ENCODE measurements at places on chromosomes 4 and X.

GRCh38 chr4:38791010-38791409 lies 8.2 kb upstream of the TLR10 start:
- DNase-seq, result no peak

GRCh38 chrX:39164212-39164611 lies 363.0 kb downstream of the MID1IP1 start:
- no peak for DNase-seq

DNA sequence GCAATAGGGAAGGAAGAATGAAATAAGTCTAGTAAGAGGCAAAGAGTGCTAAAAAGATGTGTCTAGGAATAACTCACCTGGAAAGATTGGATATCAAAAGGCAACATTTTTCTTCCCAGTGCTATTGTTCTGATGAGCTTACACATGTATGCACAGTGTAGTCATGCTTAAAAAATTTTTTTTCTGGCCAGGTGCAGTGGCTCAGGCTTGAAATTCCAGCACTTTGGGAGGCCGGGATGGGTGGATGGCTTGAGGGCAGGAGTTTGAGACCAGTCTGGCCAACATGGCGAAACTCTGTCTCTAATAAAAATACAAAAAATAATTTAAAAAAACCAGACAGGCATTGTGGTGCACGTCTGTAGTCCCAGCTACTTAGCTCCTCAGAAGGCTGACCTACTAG lies 795.8 kb upstream of the IGFBP7 start:
- DNase-seq, result no peak

DNA sequence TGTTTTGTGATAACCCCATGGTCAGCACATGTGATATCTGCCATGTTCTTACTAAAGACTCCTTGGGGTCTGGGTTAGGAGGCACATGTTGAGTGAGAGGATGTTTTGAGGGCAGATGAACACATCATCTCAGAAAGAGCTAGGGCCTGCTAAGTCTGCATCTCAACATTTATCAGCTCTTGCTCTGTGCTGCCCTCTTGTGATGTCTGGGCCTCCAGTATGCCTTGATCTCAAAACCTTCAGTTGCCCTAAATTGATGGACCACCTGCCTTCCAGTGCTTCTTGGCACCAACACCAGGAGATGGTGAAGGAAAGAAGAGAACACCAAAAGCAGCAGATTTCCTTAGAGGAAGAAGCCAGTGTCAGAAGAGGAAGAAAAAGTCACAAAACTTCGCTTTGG lies 22.5 kb downstream of the MID1 start:
- no peak for DNase-seq

- no peak for DNase-seq
Observed at GRCh38 chr4:16893141-16893651, 5.2 kb downstream of the LDB2 start.

DNA sequence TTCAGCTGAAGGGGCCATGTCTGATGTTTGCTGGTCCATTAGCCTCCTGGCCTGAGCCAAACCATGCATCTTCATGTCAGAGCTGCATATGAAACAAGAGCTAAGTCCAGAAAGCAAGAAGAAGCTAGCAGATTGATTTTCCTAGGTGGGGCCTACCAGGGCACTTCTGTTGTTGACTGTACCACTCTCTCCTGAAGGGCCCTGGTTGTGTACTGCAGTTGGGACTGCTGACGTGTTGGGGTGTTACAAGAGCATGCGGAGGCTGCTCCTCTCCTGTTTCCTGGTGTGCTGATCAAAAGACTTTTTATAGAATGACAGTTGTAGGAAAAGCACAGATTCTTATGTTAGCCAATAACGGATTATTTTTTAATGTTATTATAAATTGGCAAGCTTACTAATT lies 145.1 kb downstream of the TBL1X start:
- DNase-seq, result no peak

- DNase-seq, result no peak
Observed at GRCh38 chr4:36392916-36393315, 111.5 kb downstream of the DTHD1 start.

DNA sequence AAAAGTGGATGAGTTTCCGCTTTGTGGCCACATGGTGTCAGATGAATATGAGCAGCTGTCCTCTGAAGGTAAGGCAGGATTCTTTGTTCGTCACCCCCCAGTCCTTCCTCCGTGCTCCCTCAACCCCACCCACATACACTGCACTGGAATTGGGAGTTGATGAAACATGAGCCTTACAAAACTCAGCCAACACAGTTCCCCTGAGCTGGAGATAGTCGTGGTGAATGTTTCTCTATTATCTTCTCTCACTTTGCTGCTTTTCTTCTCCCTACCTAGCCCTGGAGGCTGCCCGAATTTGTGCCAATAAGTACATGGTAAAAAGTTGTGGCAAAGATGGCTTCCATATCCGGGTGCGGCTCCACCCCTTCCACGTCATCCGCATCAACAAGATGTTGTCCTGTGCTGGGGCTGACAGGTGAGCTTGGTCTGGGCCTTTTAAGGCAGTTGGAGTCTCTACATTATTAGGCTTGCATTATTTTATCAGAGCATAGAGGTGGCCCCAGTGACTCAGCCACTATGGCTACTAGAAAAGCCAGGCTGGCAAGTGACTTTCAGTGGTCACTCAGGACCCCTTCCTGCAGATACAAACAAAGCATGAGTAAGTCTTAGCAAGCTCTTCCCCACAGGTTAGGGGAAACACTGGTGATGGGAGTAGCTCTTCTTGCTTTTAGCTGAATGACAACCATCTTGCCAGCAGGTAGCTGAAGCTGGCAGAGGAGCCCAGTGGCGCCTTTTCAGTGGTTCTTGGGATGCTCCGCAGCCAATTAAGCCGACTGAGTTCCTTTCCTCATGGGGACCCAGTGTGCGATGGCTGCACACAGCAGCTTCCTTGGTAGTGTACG lies 1.6 kb downstream of the RPL10 start:
- no peak for DNase-seq

DNA sequence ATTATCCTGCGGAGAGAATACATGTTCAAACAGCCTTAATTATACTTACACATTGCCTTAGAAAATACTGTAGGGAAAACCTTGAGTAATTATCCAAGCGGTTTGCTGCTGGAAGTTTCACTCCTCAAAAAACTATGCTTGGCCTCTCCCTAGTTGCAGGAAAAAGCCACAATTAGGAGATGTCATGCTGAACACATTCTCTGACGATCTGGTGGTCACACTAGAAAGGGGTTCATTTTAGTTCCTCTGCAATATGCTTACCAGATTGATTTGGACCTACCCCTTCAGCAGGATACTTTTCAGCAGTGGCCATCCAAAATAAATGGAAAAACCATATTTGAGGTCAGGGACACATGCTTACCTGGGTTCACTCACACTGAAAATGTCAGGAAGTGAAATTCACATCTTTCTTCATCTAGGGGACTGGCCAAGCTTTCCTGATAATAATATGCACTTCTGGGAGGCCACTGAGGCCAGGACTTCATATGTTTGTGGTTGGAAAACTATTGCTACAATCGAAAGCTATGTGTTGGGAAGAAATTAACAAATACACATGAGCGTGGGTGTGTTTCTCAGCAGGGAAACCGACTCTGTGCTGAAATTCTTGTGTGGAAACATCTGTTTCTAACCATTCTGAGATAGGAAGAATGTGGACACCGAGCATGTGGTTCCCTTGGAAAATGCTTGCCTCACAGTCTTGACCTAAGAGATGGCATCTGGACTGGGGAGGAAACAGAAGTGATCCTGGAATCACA lies 68.8 kb downstream of the ATXN3L start:
- no peak for DNase-seq

DNA sequence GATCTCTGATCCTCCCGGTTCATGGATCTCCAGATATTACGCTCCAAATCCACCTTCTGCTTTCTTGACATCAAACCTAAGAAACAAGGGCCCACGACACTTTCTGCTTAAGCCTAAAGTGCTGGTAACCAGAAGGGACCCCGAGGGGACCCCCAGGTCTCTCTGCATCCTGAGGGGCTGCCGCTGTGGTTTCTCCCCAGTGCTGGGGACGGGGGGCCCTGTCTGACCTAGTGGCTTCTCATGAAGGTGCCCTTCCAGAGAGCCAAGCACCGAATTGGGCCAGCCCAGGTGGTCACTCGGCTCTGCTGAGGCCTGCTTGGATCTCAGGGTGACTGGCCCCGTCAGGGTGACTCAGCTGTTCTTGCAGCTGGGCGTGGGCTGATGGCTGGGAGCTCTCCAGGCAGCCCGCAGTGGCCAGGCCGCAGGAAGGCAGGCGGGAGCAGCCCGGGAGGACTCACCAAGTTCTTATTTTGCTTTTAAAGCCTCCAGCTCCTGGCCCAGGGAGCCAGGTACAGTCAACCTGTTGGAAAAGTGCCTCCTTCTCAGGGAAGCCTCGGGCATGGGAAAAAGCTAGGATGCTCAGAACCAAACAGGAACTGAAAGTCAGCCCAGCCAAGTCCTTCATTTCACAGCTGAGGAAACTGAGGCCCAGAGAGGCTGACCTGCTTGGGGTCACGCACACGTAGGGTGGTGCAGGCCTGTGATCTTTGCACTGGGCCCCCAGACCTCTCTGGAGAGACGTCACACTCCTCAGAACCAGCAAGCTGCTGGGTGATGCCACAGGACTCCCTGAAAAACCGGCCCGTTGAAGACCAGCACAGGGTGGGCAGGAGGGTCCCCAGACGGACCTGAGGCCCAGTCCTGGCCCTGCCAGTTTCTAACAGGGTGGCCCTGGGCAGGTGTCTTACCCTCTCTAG lies 16.7 kb downstream of the BLOC1S4 start:
- no peak for DNase-seq

- no peak for DNase-seq
Observed at GRCh38 chr4:55347610-55348228, 1.7 kb downstream of the SRD5A3 start.

DNA sequence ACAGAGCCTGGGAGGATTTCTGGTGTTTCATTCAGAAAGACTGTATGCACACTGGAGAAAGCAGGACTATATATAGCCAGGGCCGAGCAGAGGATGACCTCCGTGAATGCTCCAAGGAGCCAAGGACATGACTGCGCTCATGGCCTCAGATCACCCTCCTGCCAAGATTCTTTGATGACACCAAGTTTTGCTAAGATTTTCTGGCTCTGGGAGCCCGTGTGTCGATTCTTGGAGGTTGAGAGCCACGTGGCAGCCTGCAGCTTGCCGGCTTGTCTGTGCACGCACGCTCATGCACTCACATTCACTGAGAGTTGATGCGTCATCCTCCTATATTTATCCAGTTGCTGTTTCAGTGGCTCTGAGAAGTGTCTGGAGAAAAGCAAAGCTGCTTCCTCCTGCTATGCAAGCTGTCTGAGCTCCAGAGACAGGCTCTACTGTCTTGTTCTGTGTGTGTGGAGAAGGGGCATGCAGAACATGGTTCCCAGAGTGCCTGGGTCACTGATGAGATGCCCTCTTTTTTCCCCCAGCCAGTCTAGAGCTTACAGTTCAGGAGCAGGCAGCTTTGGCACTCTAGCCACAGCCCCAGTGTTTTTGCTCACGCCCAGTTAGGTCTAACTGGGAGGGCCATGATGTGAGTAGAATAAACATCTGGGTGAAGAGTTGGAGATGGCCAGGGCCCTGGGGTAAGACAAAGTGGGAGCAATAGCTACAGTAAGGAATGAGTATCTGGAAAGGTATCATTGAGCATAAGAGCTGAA lies 64.9 kb upstream of the SCOC start:
- DNase-seq, result no peak

- no peak for DNase-seq
Observed at GRCh38 chrX:149097786-149098185, 407.3 kb downstream of the IDS start.

- DNase-seq, result no peak
Observed at GRCh38 chrX:22758807-22759481, 240.8 kb upstream of the DDX53 start.

- no peak for DNase-seq
Observed at GRCh38 chr4:80266902-80267380, 477 bp downstream of the FGF5 start.

GRCh38 chr4:110484029-110484428 lies 8.1 kb downstream of the ENPEP start:
- no peak for DNase-seq

- DNase-seq, result no peak
Observed at GRCh38 chr4:87326460-87326859, 3.8 kb upstream of the HSD17B13 start.

DNA sequence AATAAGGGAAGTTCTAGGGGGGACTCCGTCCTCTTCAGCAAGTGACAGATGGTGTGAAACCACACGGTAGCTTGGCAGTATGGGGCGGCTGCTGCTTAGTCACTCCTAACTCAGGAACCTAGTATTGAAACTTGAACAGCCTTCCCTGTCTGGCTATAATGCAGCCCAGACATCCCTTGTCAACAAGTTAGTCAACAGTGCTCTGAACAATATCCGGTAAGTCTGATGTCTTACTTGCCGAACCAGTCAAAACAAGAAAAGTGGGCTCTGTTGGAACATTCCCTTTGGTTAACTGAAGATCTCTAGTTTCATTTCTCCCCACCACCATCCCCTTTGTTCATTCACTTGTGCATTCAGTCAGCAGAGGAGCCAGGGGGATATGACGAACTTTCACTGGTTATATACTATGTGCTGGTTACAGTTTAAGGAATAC lies 18.7 kb upstream of the CXCL13 start:
- no peak for DNase-seq

- DNase-seq, result no peak
Observed at GRCh38 chr4:2954358-2955185, 8.6 kb downstream of the NOP14 start.

GRCh38 chr4:38179690-38180377 lies 219.6 kb downstream of the PTTG2 start:
- no peak for DNase-seq

- DNase-seq, result no peak
Observed at GRCh38 chr4:53786632-53787031, 195.3 kb upstream of the LNX1 start.

DNA sequence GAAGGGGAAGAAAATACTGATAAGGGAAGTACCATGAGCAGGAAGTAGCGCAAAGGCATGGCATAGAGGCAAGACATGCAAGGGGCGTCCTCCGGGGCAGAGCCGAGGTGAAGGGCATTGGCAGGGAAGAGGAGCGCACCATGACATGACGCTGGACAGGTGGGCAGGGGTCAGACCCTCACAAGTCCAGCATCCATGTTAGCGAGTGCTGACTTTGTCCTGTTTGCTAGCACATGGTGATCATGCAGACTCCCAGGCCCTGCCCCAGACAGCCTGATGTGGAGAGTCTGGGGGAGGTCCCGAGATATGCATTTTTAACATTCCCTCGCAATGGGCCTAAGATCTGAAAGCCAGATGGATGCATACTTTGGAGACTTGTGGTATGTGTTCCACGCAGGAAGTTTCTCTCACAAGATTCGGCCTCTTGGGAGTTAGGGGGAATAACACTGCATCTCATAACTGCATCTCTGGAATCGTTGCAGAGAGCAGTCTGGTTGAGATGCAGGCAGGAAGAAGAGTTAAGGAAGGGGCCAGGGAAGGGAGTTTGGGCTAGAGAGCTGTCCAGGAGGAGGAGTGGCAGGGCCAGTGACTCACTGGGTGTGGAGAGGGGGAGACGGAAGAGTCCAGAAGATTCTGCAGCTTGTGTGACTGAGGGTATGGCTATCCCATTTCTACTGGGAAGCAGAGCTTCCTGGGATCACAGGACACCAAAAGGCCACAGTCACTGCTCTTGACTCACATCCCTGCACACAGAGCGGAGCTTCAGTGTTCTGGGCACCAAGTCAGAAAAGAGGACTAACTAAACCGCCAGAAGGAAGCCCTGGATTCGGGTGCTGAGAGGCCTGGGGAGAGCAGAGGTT lies 59.7 kb downstream of the FAM184B start:
- DNase-seq, result no peak

- DNase-seq, result no peak
Observed at GRCh38 chr4:40924096-40924792, 174.5 kb downstream of the NSUN7 start.
